ENCODE measurements at places on chromosomes 4 and X.

DNA sequence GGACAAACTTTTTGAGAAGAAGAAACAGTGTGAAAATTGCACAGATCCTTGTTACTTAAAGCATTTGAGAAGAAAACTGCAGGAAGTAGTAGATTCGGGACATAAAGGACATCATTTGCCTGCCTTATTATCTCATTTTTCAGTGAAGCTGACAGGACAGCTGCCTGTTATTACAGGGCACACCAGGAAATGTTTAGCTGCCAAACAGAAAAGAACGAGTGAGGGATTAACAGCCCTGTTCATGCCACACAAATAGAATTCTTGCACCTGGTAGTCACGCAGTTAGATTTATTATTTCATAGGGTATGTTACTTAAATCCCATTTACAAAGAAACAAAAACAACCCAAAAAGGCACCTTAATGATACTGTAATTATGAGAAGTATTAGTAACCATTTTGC lies 100.6 kb downstream of the CHIC2 start:
- DNase-seq = no peak

- DNase-seq = no peak
These were observed 7.1 kb upstream of the RGS12 start for GRCh38 chr4:3285558-3286334.

DNA sequence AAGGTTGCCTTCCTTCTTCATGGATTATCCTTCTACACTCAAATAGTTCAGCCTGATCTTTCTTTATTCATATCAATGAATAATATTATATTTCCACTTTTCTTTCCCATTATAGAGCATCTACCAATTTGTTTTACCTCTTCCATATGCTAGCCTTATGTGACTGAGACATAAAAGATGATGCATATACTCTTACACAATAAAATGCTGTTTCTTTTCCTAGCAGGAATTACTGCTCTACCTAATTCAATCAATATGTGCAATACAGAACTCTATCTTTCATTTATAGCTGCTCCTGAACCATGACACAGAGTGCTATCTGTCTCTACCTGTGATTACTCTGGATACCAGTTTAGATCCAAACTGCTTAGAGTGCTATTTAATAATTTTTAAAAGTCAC lies 2334.0 kb downstream of the PCDH7 start:
- no peak for DNase-seq

DNA sequence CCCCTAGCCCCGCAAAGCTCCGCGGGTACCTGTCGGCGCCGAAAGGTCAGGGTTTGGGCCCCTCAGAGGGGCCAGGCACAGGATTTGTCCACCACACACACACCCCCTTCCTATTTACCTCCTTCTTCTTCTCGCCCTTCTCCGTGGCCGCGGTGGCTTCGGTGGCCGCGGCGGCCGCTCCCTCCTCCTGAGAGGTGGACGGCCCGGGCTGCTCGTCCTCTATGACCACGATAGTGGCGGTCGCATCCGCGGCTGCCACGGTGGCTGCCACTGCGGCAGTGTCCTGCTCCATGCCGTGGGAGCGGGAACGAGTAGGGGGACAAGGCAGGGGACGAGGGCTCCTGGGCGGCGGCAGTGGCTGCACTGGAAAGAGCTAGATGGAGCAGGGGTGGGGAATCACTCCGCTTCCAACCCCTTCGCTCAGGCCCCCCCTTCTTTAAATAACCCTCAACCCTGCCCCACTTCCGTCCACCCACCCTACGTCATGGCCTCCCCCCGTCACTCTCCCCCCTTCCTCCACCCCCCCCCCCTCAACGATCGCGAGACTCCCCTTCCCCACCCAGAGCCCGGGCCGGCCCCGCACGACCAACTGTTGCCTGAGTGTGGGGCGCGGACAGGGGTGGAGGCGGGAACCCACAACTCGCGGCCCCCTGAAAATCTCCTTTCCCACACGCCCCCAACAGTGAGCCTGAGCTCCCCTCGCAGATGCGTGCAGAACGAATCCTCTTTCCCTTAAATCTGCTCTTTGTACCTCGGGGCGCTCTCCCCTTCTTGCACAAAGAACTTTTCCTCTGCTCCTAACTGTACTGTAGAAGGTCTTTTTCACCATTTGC lies at the start of gene SMARCA1:
Gene SMARCA1, minus strand, starts transcription at position 412 of the 833 bp plus-strand sequence. Its CDS starts 120 bp downstream, at position 292.
- peak; percentile 6 for DNase-seq

GRCh38 chrX:106919932-106920452 lies at the start of gene CLDN2:
TSS of gene CLDN2 (plus strand) at chrX:106920402. CDS start at chrX:106928229, 7,827 bp downstream.
- DNase-seq = no peak

- no peak for DNase-seq
These were observed 14.2 kb downstream of the EFNB1 start for GRCh38 chrX:68842781-68843581.

- DNase-seq = no peak
These were observed 172.8 kb downstream of the SHROOM3 start for GRCh38 chr4:76607846-76608245.

DNA sequence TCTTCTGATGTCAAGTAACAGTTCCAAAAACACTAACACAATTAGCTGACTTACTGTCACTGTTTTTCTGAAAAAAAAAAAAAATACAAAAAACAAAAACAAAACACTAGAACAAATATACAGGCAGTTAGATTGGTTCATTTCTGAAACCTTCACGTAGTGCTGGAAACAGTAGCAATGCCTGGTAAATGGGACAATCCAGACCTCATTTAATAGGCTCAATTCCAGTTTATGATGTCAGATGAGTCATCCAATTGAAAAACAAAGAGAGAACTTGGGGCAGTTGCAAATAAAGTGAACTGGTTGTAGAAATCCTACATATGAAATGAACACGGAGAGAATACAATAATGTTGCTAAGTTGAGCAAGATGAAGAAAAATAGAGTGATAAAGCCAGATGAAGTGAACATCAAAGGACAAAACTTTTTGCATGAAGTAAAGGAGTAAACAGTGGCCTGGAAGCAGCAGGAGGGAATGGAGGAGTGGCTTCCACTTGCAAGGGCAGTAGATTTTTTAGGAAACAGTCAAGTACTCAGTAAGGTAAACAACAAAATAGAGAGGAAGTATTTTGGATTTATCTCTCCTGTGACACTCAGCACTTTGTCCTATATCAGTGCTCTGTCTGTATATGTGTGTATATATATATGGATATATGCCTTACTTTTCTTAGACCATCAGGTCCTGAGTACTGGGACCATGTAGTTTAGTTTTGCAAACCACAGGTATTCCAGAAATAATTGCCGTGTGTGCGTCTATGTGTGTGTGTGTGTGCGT lies 39.3 kb upstream of the MAGEA10 start:
- no peak for DNase-seq

DNA sequence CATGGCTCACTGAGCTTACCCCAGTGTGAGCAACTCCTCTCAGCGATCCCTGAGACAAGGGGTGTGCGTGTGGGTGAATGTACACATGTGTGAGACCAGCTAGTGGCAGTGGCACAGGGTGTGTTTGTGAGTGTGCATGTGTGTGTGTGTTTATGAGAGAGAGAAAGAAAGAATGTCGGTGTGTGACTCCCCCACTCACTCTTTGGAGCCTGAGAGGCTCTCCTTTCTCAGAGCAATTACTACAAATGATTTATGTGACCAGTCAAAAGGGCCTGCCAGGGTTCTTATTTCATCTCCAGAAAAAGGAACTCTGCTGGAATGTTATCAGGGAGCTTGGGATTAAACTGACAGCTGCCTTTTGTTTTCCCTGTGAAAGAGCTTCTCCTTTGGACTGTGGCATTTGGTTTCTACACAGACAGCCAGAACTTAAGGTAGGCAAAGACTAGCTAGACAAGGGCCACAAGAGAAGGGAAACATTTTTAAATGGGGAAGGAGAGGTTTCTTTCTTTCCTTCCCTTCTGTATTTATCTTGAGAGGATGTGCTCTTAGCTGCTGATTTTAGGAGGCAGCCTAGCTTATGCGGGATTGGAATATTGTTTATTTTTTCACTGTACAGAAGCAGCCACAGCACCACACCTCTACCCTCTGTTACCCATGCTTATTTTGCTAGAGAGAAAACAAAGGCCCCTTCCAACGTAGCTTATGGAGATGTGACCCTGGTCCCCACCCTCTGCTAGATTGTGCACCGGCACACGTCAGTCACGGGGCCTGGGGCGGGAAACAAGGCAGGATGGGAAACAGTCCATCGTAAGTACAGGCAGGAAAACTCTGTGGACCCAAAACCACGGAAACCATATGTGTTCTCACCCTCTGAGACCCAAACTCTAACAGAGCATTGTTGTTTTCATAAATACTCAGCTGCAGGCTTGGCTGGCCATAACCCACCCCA lies 143.5 kb downstream of the MGST2 start:
- DNase-seq = no peak

DNA sequence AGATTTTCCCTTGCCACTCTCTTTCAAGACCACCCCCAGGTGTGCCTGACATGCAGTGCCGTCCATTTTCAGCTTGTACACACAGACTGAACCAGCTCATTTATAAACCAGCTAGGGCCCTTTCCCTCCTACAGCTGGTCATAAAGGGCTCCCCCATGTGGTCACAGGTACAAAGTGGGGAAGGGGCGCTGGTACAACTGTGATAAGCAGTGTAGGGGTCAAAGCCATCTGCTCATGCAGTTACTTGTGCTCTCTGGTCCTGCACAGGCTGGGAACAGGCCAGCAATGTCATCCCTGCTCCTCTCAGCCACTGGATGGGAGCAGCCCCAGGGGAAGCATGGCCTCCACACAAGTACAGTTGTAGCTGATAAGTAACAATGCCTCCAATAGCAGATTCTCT lies 20.6 kb downstream of the GABRQ start:
- no peak for DNase-seq

- DNase-seq = no peak
These were observed 4.0 kb upstream of the DHX15 start for GRCh38 chr4:24588216-24588954.

GRCh38 chr4:32689518-32689917 lies 1969.3 kb downstream of the PCDH7 start:
- no peak for DNase-seq

- DNase-seq = no peak
These were observed 617 bp upstream of the MRFAP1L1 start for GRCh38 chr4:6710282-6710681.

GRCh38 chr4:113522433-113522832 lies 239.1 kb downstream of the CAMK2D start:
- no peak for DNase-seq

- no peak for DNase-seq
These were observed 18.9 kb upstream of the GPR101 start for GRCh38 chrX:137052643-137053235.

GRCh38 chr4:13347517-13348125 lies 136.5 kb downstream of the RAB28 start:
- DNase-seq = no peak

GRCh38 chr4:26884486-26884988 lies 23.9 kb downstream of the STIM2 start:
- peak; percentile 32 for DNase-seq

- DNase-seq = no peak
These were observed 54.3 kb upstream of the MAGEB2 start for GRCh38 chrX:30161043-30161442.

DNA sequence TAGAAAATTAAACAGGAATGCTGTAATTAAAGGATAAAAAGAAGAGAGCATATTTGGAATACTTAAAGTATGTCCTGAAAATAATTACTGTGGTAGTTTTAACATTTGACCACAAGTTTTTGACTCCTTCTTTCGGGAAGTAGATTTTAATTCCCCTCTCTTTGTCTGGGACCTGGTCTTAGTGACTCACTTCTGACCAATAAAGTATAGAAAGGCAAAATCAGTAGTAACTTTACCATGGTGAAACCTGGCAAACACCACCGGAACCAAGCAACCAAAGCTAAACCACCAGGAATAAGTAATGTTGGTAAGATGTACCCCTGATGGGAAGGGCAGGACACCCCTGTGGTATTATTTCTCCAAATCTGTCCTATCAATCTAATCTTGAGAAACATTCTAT lies 314.8 kb downstream of the PDHA2 start:
- no peak for DNase-seq

- DNase-seq = no peak
These were observed 133.7 kb downstream of the AMELX start for GRCh38 chrX:11426712-11427452.

- DNase-seq = no peak
These were observed 13.8 kb upstream of the SH3TC1 start for GRCh38 chr4:8185295-8185694.

DNA sequence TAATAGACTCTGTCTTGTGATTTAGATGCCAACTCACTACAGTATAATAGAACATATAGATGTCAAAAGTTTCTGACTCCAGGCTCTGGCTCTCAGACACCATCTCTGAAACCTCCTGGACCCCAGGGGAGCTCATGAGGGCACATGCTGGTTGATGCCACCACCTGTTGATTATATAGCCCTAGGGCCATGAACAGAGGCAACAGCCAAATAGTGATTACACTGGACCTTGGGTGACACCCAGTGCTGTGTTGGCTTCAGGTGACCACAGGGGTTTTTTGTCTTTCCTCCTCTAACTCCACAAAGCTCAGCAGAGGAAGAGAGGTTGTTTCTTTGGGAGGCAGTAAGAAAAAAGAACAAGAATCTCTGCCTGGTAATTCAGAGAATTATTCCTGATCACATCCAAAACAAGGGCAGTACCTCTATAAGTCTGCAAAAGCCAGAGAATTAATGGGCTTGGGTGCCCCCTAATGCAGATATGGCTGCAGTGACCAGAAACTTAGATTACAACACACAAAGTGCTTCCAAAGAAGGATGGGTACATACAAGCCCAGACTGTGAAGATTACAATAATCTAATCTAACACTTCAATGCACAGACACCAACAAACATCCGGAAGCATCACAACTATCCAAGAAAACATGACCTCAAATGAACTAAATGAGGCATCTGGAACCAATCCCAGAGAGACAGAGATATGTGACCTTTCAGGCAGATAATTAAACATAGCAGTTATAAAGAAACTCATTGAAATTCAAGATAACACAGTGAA lies 1920.6 kb downstream of the ARAP2 start:
- DNase-seq = no peak

DNA sequence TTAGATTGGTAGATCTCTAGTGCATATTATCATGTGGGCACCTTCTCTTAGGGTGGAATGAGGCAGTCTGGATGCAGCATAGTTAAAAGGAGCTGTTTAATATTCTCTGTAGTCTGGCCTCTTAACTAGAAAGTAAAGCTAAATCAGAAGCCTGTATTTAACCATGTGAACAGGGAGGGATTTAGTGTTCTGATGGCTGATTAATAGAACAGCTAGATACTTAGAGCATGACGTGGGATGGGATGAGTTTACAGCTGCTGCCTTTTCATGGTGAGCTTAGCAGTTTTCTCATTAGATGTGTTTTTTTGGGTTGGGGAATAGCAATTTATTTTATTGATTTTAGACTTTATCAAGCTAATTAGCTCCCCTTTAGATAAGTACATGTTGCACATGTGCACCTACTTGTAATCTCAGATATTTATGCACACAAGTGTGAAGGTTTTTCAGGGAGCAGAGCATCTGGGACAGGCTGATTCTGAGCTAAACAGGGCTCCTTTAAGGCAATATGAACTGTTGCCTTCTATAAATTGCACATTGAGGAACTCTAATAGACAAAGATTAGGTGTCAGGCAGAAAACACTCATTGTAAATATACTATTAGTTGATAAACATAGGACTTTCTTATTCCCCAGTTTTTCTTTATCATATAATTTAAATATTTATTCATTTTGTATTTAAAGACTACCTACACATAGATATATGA lies 34.1 kb downstream of the YIPF6 start:
- no peak for DNase-seq

GRCh38 chr4:1022739-1023066 lies 11.3 kb downstream of the FGFRL1 start:
- DNase-seq = no peak

Measured in GM20000 (cell line).